ENCODE measurements at places on chromosomes 5 and 9.
A peak's percentile ranks its signal among the peaks of the same experiment; 100 is the strongest.

- no peak for DNase-seq
Measured at GRCh38 chr5:21856987-21857386, 996.2 kb downstream of the CDH12 start.

- DNase-seq = no peak
Measured at GRCh38 chr9:112194969-112195431, 19.9 kb upstream of the SUSD1 start.

DNA sequence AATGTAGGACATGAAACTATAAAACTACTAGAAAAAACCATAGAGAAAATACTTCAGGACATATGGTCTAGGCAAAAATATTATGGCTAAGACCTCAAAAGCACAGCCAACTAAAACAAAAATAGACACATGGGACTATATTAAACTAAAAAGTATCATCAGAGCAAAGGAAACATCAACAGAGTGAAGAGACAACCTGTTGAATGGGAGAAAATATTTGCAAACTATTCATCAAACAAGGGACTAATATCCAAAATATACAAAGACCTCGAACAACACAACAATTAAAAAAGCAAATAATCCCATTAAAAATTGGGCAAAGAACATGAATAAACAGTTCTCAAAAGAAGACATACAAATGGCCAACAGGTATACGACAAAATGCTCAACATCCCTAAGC is 210.9 kb downstream of the PCSK1 start:
- DNase-seq = no peak

GRCh38 chr5:32299059-32299677 is 13.6 kb downstream of the MTMR12 start:
- DNase-seq = no peak

DNA sequence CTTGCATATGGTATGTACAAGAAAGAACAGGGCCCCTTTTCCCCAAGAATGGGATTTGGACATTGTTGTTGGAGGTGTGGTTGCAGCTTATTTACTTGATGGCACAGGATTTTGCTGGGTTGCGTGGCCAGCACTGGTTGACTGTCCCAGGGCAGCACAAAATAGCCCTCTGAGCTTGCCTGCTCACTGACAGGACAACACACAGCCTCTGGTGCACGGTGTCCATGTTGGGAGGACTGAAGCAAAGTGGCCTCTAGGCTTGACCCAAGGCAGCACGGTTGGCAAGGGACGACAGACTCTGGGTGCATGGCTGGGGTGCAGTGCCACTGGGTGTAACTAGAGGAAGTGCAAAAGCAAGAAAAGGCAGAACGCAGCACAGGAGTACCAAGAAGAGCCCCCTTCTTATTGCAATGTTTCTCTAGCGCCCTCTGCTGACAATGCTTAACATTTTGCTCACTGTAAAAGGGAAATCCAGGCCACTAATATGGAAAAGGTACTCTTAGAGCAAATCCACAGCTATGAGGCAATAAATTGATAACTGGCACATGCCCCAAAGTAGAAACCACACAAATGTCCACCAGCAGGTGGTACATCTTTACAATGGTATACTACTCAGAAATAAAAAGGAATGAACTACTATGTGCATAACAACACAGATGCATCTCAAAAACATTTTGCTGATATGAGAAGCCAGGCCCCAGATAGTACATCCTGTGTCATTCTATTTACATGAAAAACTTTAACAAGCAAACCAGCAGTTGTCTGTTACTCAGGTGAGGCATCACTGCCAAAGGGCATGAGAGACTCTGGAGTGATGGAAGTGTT is 47.4 kb upstream of the BARX1 start:
- DNase-seq = no peak

DNA sequence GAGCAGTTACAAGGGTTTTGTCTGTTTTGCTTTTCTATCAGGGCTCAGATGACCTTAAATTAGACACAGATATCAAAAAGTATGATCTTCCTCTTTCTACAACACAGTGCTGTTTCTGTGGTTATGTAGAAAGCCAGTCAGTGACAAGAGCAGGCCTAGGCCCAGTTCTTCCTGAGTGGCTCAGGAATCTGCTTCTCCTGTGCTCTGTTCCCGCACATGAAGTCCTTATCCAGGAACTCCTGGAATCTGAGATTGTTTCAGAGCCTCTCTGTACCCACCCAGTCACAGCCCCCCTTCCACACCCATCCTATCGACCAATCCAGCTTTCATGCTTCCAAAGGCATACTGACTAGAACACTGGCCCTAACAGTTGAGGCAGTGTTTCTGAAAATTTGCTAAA is 40.4 kb upstream of the SMU1 start:
- no peak for DNase-seq

GRCh38 chr5:93100976-93101375 is 480.0 kb downstream of the NR2F1-AS1 start:
- no peak for DNase-seq

DNA sequence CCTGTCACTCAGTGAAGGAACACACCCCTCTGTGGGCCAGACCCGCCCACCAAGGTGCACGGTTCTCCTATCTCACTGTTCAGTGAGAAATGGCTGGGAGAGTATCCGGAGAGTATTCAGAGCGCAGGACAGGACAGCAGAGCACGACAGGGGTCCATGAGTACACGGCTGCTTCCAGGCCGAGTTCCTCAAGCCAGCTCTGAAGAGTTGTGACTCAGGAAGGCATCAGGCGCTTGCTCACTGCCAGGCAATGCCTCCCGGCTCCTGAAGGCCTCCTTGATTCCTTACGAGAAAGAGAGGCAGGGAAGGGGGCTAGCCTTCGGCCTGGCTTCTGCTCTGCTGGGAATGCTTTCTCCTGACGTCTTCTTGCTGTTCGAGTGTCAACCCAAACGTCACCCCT is 132.1 kb upstream of the PPP1R26 start:
- no peak for DNase-seq

- DNase-seq = no peak
Measured at GRCh38 chr5:178086266-178086665, 27.1 kb upstream of the N4BP3 start.

DNA sequence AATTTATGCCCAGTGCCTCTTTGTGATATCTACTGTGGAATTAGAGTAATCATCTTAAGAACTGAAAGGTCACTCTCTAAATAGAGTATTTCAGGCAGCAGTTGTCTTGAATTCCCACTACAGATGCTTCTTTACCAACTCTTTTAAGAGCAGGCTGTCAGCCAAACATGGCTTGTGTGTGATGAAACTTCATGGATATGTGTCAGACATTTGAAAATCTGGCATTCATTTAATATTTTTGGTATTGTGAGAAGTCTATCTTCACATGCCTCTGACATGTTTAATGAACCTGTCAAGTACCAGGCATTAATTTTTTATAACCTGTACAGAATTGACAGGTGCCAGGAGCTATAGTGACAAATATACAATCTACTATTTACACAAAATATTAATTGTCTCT is 318.6 kb downstream of the CDH9 start:
- no peak for DNase-seq

DNA sequence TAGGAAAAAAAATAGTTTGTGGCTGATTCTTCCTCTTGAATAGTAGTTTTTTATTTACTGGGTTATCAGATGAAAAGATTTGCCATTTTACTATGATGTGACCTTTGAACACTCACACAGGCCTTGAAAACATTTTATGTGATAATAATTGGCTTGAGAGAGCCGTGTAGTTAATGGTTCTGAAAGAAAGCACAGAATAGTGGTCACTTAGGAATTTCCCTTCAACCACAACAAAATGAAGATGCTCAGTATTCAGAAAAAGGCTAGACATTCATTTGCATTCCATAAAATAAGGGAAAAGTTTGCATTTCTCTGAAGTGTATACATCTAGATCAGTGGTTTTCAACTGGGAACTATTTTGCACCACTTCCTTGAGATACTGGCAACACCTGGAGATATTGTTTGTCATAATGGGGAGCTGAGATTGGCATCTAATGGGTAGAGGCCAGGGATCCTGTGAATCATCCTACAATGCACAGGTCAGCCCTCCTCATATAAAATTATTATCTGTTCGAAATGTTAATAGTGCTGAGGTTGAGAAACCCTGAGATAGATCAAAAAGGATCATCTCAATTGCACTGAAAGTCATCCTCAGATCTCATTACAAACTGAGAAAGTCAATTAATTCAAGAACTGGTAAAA is 446.4 kb upstream of the CCNG1 start:
- DNase-seq = no peak

DNA sequence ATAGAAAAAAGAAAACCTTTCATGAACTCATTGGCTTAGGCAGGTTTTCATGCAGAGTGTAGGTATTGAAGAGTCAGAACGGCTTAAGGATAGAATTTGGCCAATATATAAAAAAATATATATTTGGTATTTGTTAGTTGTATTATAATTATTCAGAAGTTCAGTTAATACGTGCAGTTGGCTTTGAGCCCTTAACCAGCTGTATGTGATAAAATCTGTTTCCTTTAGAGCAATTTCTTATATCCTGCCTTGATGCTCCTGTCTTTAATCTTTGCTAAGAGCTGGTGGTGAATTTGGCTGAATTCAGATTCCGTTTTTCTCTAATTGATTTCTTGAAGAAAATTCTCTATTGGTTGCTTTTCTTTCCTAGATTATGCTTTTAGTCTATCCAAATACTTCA is 3.7 kb downstream of the ANXA1 start:
- DNase-seq = no peak

- no peak for DNase-seq
Measured at GRCh38 chr5:136703706-136704105, 338.4 kb upstream of the TRPC7 start.

GRCh38 chr9:100731038-100731556 is 153.2 kb downstream of the CAVIN4 start:
- no peak for DNase-seq

DNA sequence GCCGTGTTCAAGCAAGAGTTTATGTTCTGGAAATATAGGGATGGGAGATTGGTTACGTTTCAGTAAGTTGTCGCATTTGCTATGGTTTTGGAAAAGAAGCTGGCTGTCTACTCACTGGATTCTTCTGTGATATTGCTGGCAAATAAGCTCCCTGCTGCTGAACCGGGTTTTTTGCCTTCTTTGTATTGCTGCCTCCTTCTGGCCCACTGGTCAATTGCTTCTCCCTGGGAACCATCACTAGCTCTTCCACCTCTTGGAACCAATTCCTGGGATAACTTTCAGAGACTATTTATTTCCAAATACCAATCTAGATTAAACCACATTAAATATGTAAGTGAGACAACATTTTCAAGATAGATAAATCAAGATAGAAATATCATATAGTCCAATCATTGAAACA is 43.0 kb downstream of the NUDT12 start:
- DNase-seq = no peak

GRCh38 chr9:126327006-126327713 is 531 bp downstream of the MVB12B start:
- peak; percentile 9 for DNase-seq

- no peak for DNase-seq
Measured at GRCh38 chr9:135811801-135812200, 95.5 kb downstream of the CAMSAP1 start.

- no peak for DNase-seq
Measured at GRCh38 chr5:36355516-36355915, 53.8 kb upstream of the RANBP3L start.

DNA sequence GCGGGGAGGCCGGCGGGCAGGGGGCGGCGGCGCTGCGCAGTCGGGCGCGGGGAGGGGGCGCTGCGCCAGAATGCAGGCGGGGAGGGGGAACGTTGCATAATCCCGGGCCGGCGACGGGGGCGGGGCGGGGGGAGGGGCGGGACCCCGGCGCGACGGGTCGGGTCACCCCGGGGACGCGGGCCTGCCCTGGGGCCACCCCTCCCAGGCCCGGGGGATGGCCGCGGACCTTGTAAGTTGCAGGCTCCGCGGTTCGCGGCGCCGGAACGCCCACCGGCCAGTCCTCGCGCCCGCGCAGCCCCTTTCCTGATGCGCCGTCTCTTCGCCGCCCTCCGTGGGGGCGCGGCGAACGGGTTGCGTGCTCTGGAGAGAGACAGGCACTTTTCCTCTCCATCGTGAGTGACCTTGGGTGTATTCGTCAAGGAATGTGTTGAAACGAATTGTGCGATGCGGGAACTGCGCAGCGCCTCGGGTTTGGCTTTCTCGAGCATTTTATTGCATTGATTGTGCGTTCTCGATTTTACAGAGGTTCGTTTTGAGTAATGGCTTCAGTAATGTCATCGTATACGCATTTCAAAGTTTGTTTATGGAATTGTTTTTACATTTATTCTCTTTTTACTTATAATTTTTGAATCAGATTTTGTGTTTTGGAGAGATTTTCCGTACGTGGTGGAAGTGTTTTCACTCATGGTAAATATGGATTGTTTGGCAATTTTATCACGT is 802 bp downstream of the SPIN1 start:
- peak; percentile 41 for DNase-seq

- no peak for DNase-seq
Measured at GRCh38 chr9:21789541-21790037, 12.8 kb upstream of the MTAP start.

GRCh38 chr5:152869971-152870370 is 464.9 kb upstream of the NMUR2 start:
- DNase-seq = no peak

DNA sequence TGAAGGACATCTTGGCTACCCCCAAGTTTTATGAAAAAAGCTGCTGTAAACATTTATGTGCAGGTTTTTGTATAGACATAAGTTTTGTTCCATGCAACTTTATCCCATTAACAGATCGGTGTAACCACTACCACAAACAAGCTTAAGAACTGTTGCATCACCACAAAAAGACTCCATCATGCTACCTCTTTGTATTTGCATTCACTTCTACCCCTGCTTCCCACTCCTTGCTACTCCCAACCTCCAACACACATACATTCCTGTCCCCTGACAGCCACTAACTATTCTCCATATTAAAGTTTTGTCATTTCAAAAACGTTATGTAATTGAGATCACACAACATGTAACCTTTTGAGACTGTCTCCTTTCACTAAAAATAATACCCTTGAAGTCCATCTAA is 57.8 kb upstream of the LHFPL2 start:
- no peak for DNase-seq

DNA sequence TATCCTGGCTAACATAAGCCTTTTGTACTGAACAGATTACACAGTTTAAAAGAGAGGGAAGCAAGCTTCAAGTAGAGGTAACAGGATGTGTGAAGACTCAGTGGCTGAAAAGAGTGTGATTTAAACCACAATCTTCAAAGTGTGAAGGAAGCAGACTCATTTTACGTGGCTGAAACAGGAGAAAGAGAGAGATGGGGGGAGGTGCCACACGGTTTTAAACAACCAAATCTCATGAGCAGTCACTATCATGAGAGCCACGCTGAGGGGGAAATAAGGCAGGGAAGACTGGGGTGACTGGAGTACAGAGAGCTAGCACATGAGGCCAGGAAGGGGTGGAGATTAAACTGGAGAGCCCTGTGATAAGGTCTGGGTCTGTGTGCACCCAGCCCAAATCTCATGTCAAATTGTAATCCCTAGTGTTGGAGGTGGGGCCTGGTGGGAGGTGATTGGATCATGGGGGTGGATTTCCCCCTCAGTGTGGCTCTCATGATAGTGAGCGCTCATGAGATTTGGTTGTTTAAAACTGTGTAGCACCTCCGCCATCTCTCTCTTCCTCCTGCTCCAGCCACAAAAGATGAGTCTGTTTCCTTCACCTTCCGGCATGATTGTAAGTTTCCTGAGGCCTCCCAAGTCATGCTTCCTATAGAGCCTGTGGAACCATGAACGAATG is 318.6 kb upstream of the CD180 start:
- DNase-seq = no peak

GRCh38 chr5:107542428-107542827 is 128.3 kb downstream of the EFNA5 start:
- DNase-seq = no peak

- DNase-seq = no peak
Measured at GRCh38 chr9:122329597-122329996, 41.2 kb upstream of the PTGS1 start.

GRCh38 chr9:93574900-93575795 is 1.2 kb upstream of the PHF2 start:
- DNase-seq = no peak

- DNase-seq = peak; percentile 60
Measured at GRCh38 chr9:112174222-112174964, 704 bp downstream of the SUSD1 start.
